Caki2 (cell line): ENCODE measurements at places on chromosomes 7 and 10.

- no peak for DNase-seq
These were observed 223.4 kb downstream of the DOCK4 start for GRCh38 chr7:111982804-111983203.

GRCh38 chr7:122886357-122887081, at the start of gene CADPS2:
TSS of gene CADPS2 (minus strand) at chr7:122886460. CDS start at chr7:122886337, 123 bp downstream.
- DNase-seq = peak; percentile 87

DNA sequence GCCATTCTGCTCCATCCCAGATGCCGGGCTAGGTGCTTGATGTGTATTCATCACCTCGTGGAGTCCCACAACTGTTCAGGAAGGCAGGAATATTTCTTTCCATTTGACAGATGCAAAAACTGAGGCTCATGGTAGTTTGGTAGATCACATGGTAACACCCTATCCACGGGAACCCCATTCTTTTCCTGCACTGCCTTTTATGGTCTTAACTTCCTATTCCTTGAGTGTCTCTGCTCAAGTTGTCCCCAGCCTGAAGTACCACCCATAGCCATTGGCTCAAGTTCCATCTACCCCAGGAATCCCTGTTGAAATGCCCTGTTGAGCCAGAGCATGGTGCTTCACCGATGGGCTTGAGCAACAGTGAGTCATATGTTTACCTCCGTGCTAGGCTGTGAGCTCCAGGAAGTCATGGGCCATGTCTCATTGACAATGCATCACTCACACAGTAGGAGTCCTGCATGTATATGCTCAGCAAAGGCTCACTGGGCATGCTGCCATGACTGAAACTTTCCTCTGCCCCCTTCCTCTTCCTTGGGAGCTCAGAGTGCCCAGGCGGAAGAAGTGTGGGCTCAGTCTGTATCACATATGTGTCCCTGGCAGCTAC, 71.7 kb upstream of the ADAM12 start:
- DNase-seq = peak; percentile 89

GRCh38 chr7:128029405-128029995, 1.7 kb downstream of the LRRC4 start:
- DNase-seq = no peak

GRCh38 chr10:63553031-63553430, 31.8 kb downstream of the REEP3 start:
- DNase-seq = peak; percentile 34

- DNase-seq = peak; percentile 2
These were observed 111.1 kb downstream of the EBF3 start for GRCh38 chr10:129852829-129853561.

DNA sequence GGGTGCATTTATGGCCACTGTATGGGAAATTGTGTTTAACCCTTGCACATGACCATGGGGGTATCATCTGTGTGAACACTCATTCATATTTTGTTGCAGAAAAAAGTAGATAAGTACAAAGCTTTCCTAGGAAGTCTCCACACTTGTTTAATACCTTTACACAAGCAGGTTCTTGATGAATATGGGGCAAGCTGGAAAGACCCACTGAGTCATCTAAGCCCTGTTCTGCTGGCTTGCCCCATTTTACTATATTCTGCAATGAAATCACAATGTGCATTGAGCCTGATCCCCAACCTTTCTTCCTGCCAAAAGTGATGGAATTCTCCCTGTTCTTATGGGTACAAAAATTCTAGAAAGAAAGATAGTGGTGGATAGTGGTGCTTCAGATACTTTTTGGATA, 99.8 kb downstream of the CCDC71L start:
- no peak for DNase-seq

DNA sequence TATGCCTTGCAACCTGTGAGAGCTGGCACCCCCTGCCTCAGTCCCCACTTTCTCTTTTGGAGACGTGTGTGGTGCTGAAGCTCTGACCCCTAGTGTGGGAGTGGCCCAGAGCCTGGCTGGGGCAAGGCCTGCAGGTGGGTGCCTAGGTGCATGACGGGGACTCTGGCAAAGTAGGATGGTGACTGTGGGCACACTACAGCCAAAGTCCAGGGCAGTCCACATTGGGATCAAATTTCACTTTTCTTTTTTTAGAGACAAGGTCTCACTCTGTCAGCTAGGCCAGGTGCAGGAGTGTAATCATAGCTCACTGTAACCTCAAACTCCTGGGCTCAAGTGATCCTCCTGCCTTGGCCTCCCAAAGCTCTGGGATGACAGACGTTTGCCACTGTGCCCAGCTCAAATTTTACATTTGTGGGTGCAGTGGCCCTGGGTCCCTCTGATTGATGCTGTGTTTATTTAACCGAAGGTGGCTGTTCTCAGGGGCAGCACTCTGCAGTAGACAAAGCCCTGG, 52.3 kb downstream of the NEURL1 start:
- no peak for DNase-seq

- DNase-seq = no peak
These were observed 32.8 kb upstream of the RHEB start for GRCh38 chr7:151552352-151553028.

DNA sequence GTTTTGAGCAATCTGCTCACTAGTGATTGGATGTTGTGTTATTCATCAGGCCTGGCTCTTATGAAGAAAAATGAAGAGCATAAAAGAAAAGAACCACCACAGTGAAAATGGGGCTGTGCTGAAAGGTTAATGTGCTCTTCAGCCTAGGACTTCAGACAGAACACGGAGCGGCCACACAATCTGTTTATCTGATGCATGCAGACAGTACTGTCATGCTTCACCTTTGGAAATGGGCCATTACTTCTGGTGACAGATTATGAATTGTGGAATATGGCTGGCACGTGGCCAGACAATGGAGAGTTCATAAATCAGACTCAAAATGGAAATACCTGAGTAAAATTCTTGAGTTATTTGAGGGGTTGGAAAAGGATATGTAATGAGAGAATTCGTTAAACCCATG, 86.0 kb upstream of the NOBOX start:
- DNase-seq = no peak

DNA sequence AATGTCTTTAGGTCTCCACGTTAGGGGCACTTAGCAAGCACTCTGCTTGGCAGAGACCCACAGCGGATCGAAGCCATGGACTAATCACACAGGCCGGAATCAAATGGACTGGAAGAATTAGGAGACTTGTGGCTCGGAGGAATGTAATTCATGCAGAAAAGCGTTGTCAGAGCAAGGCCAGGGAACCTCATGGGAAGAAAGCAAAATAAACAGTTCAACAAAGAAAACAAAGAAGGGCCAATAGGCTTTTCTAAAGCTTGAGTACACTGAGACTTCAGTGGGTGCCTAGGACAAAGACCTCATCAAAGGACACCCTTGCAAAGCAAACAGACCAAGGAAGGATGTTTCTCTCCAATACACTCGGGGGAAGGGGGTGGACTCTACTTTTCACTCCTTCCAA, 171.1 kb downstream of the GLI3 start:
- DNase-seq = peak; percentile 62

DNA sequence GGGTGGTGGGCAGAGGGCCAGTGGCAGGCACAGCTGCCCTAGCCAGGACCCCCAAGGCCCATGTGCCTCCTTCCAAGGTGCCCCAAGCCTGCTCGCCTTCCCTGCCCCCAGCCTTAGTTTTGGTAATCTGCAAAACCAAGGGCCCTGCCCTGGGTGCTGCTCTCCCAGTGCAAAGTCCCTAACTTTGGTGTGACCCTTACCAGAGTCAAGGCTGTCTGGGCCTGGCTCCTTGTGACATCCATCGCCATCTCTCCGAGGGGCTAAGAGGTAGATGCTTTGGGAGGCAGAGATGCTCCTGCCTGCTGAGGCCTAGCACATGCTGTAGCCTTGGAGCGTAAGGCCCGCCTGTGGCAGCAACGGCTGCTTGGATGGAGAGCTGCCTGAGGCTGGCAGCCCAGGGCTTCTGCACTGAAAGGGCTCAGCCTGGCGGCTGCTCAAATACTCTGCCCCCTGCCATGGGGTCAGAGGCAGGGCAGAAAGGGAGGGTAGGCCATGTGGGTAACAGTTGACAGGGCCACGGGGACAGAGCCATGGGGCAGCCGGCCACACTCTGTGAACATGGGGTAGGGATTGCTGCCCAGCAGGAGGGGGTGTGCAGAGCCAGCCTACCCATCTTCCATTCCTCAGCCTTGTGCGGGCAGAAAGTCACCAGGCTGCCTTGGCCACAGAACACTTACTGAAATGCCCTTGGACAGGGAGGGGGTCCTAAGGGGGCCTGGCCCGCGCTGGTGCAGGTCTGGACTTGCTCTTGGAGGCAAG, 17.9 kb upstream of the MYL7 start:
- DNase-seq = no peak

- DNase-seq = no peak
These were observed 217.7 kb upstream of the ETV1 start for GRCh38 chr7:14207138-14207537.

DNA sequence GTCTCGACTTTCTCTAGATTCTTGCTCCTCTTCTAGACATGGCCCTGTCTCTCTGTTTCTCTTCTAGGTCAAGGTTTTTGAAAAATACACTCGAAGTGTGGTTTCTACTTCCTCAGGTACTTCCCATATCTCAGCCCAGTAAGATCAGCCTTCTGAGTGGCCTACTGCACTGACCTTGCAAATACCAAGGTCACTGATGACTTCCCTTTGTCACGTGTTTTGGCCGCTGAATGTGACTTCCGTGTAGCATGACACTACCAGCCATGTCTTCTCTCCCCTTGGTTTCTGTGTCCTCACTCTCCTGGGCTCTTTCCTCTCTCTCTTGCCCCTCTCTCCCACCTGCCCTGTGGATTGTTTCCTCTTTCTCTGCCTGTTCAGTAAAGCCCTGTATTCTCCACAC, 7.9 kb upstream of the WIPF3 start:
- DNase-seq = no peak

DNA sequence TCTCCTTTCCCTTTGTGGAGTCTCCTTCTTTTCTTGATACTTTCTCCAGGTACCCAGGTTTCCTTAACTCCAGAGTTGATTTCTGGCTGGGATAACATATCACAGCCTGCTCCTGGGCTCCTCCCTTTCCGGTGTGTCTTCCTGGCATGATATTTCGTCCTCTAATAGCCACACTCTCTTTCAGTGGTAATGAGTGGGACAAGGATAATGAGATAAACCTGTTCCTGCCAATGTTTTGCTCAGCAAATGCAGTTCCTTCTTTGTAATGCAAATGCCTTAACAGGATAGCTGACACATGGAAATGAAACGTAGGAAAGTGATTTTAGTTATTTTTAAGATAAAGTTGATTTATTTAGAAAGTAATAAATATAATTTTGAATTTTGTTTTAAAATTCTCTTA, 168.6 kb downstream of the NRP1 start:
- DNase-seq = no peak

DNA sequence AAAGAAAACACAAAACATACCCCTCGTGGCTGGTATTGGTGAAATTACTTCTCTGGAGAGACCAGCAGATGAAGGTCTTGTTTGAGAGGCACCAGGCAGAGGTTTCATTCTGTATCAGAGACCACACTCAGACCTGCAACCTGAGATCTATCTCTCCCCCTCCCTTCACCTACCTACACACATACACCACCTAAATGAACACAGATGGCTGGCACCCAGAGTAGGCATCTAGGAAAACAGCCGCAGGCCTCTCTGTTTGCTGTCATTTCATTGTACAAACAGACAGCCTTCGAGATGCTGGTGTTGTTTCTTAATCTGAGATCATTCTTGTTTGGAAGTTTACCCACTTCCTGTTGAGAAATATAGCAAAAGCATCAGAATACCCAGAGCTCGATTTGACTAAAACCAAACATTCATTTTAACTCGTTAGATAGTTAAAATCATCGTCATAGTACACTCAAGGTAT, 173.9 kb upstream of the SLC25A13 start:
- DNase-seq = no peak

- DNase-seq = no peak
These were observed 190.5 kb upstream of the NRP1 start for GRCh38 chr10:33524966-33525365.

- no peak for DNase-seq
These were observed 152.5 kb upstream of the LYZL1 start for GRCh38 chr10:29136411-29136810.

DNA sequence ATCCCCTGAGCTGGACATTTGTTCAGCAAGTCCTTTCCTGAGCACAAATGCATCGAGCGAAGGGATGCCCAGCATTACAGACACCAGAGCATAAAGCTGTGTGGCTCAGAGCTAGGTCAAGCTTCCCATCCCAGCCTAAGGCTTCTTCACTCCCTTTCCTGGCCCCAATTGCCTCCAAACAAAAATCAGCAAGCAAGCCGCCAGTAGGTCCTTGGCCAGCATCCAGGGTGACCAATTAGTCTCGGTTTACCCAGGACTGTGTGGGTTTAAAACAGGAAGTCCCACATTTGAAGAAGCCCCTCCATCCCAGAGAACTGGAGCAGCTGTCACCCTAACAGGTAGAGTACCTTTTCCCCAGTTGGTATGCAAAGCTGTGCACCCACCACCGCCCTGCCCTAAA, 51.2 kb downstream of the PRKAG2 start:
- DNase-seq = no peak

DNA sequence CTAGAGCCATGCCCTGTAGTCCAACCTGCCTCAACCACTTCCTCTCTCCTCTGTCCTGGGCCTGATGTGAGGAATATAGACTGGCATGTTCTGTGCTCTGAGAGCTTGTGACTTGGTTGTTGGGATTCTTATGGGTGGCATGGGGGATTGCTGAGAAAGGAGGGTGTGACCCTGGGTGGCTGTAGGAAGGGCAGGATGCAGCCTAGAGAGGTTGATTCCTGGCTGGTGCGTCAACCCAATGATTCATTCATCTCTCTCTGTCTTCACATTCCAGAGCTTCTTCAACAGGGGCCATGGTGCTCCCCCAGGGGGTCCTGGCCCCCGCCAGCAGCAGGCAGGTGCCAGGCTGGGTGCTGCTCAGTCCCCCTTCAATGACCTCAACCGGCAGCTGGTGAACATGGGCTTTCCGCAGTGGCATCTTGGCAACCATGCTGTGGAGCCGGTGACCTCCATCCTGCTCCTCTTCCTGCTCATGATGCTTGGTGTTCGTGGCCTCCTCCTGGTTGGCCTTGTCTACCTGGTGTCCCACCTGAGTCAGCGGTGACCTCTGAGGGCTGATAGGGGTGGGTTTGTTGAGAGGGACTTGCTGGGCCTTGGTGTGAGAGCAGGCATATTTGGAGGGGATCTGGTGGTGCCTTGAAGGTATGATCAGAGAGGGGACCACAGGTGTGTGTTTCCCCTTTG, 2.6 kb downstream of the FAM241B start:
- DNase-seq = no peak

- no peak for DNase-seq
These were observed 144.6 kb downstream of the NRCAM start for GRCh38 chr7:108311446-108312168.

DNA sequence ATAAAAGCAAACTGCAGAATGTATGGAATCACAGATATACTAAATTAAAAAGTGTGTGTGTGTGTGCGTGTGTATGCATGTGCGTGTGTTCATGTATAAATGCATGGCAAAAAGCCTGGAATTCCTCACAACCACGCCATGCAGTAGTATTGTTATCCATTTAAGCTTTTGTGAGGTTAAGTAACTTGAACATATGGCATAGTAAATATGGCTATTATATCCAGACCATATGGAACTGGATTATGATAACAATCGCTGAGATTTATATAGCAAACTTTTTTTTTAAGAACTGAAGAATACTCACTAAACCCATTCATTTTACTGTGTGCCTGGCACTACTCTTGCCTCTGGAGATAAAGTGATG, 22.3 kb upstream of the NANOS1 start:
- DNase-seq = no peak
